Right renal pelvis (tissue), 4 donors: ENCODE measurements at places on chromosomes 2 and 18.

DNA sequence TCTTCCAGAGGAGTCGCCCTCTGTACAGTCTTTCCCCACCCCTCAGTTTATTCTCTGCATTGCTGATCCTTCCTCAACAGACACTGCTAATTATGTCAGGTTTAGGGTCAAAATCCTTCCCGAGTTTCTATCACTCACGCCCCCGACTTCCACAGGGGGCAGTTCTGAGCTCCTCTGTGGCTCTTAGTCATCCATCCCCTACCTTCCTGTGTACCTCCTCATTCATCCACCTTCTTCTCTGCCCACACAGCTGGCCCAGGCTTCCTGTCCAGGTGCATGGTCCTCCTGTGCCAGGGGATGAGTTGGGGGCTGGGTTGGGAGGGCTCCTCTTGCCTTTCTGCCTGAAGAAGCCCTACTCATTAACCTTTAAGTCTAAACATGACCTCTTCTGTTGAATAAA lies 202.9 kb downstream of the ARL4C start:
- no peak for DNase-seq

DNA sequence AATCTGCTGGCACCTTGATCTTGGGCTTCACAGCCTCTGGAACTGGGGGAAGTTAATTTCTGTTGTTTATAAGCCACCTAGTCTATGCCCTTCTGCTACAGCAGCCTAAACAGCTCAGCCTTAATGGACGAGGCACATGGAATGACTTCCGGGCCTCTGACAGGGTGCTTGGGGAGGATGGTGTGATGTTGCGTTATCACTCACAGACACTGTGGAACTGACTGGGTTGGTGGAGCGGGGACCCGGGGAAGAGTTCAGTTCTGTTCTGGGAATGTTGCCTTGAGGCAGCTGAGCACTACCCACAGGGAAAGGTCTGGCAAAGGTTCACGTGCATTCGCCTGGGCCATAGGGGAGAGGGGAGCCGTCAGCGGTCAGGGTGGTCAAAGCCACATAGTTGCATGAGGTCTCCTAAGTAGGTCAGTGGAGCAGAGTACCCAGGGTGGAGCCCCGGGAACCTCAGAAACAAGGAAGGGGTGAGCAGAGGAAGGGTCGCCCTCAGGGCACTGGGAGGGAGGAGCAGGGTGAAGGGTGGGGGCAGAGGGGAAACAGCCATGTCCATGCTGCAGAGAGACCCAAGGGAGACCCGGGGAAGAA lies 36.2 kb downstream of the LRRFIP1 start:
- no peak for DNase-seq

- no peak for DNase-seq
Observed at GRCh38 chr2:216803791-216804190, 56.1 kb downstream of the TNP1 start.

DNA sequence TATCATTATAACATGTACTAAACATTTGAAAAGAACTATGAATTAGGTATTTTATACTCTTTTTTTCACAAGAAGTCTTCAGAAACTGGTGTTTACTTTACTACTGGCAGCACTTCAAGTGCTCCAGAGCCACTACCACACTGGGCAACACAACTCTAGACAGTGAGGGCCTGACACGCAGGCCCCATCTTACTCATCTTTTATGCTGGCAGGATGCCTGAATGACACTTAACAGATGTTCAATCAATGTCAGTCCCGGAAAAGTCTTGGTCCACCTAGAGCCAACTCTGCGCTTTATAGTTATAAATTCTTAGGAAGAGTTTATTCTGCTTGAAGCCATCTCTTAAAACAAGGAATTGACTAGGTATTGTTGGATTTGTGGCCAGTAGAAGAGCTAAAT lies 8.7 kb upstream of the WIPF1 start:
- DNase-seq, result no peak
